ENCODE measurements at places on chromosomes 13 and 19.

DNA sequence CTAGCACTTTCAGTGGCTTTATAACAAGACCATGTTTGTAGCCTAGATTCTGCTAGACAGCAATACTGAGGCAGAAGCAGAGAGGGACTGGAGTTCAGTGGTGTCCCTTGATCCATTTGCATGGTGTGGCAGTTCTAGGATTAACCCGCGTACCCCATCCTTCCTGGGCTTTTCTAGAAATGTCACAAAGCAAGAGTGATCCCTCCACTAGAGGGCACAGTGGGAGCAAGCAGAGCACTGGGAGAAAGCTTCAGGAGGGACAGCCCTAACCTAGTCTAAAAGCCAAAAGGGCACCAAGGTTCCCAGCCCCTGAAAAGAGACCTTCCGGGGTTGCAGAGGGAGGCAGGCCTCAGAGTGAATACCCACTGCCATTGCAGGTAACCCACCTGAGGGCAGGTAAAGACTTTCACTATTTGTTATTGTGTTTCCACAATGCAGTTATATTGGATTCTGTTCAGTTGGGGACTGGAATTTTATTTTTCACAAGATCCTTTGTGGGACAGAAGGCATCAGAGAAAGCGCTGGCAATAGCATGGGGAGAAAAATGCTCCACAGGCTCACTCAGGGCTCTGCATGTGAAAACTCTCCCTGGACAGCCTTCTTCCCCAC is 170.6 kb downstream of the FLT1 start:
- peak; percentile 58 for DNase-seq

DNA sequence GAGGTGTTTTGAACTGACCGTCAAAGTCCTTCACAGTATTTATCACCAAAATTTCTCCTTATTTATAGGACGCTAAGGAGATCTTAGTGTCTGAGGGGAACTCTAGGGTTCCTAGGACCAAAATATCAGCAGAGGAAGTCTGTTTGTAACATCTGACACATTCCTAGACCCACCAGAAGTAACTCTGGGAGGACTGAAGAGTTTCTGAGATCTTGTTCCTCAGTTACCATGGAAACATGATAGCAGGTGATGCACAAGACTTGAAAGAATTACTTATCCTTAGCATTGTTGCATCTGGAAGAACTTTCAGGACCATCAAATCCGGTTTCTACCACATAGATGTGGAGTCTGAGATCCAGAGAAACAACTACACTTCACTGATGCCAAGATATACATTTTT is 164.6 kb downstream of the IER2 start:
- no peak for DNase-seq

DNA sequence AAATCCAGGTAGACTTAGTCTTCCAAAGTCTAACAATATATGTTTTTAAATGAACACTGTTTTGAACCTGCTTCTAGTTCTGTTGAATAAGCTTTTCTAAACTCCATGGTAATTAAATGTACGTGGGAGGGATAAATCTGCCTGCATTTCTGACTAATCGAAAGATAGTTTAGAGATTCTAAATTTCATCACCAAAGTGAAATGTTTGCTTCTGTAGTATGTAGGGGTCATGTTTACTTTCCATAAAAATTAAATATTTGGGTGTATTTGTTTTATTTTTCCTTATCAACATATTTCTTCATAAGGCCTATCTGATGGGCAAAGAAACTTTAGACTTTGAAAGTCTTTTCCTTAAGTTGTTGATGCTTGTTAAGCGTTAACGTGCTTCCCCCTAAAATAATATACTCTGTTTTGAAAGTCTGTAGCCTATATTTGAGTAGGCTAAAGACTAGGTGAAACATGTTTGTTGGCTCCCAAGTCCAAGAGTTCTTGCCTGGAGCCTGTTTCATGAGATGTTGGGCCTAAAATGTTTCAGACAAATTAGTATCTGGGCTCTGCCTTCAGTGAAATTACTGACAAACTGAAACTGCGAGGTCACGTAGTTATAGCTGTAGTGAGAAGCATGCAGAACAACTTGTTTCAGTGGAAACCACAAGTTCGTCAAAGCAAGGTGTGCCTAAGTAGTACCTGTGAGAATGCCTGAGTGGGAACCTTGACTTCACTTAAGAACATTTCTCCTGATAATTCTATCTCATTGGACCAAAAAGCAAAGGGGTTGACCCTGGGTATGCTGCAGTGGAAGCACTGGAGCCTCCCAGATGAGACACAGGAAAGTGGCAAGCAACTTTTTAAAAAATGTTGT is 126.2 kb downstream of the LMO7 start:
- DNase-seq, result peak; percentile 37

DNA sequence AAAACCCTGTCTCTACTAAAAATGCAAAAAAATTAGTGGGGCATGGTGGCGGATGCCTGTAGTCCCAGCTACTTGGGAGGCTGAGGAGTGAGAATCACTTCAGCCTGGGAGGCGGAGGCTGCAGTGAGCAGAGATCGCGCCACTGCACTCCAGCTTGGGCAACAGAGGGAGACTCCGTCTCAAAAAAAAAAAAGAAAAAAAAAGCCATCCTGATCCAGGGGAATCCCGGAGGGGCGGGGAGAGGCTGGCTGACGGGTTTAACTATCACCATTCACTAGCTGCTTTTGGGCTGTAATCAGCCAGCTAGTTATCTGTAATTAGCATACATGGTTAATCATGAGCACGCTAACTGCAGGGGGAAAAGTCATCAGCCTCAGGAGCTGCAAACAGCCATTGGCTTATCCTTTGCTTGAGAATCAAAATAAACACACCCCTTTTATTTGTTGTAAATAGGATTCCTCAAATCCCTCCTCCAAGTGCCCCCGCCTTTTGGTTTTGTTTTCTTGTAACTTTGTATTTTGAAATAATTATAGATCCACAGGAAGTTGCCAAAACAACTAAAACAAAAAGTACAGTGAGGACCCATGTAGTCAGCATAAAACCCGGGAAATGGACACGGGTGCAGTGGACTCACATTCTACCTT is 9.6 kb downstream of the FSD1 start:
- no peak for DNase-seq

DNA sequence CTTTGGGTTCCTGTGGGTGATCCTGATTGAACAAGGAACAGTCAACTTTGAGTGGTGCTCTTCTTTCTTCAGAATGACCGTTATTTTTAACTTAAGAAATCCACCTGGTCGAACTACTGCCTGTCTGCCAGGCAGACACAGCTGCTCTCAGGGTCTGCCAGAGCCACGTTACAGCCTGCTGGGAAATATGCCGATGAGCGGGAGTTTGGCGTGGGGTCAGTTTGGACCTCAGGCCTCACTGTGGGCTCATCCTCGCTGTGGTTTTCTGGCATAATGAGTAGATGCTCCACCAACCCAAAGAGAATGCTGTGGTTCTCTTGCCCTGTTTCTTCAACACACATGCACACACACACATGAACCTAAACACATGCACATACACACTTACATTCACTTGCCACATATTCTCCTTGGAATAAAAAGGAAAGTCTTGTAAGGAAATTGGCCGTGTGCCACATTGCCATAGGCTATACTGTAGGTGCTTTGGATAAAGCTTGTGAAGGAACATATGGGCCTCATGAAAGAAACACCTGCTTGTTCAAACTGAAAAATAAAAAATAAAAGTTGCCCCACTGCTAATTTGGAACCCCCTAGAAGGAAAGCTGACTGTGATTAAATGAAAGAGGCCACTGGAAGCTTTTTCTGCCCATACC is 598.7 kb upstream of the KLF12 start:
- no peak for DNase-seq

- DNase-seq, result no peak
Observed at GRCh38 chr13:58906329-58907007, 1257.3 kb downstream of the DIAPH3 start.

DNA sequence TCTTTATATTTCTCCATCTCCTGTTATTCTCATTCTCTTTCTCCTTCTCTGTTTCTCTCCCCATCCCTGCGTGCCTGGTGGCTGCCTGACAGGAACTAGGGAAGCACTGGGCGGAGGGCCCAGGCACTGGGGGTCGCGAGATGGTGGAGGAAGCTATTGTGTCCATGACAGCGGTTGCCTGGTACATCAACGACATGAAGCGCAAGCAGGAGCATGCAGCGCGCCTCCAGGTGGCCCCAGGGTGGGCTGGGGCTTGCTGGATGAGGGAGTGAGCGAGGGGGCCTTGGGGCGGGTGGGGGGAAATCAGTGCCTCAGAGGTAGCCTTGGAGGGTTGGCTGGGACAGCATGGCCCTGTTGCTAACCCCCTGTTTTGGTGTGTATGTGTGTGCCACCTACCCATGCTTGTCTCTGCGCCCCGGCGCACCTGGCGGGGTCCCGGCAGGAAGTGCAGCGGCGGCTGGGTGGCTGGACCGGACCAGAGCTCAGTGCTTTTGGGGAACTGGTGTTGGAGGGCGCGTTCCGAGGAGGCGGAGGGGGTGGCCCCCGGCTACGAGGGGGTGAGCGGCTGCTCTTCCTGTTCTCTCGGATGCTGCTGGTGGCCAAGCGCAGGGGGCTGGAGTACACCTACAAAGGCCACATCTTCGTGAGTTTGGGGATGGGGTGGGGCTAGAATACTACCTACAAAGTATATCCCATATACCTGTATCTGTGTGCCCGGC is 5.2 kb downstream of the PLEKHG2 start:
- DNase-seq, result no peak

GRCh38 chr13:36750461-36750860 is 68.6 kb upstream of the RFXAP start:
- DNase-seq, result no peak

- no peak for DNase-seq
Observed at GRCh38 chr13:91510058-91510457, 111.6 kb downstream of the GPC5 start.

DNA sequence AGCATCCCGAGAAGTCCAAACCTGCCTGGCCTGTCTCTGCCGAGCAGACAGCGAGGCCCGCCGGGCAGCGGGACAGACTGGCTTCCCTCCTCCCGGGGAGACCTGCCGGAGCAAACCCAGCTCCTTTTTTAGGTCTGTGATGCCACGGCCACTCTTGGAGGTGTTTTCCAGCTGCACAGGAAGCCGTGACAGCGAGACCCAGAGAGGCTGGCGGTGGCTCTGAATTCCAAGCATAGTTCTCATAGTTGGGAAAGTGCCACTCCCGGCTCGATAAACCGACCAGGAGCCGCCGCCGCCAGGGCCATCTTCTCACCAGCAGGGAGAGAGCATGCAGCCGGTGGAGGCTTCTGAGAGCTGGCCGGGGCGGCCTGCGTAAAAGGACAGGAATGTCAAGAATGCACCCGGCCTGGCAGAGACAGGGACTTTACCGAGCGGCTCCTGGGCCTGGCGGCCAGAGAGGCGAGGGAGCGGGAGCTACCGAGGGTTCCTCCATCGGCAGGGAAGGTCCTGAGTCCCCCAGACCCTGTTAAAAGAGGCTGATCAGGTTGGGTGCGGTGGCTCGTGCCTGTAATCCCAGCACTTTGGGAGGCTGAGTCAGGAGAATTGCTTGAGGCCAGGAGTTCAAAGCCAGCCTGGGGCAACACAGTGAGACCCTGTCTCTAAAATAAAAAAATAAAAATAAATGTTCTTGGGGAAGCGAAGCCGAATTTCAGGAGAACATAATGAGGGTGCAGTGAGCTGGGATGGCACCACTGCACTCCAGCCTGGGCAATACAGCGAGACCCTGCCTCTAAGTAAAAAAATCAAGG is 64.9 kb downstream of the GADD45B start:
- DNase-seq, result no peak

GRCh38 chr13:104315606-104316005 is 1249.4 kb upstream of the SLC10A2 start:
- no peak for DNase-seq

GRCh38 chr13:99500839-99501183 is 461 bp upstream of the TM9SF2 start:
- no peak for DNase-seq

- no peak for DNase-seq
Observed at GRCh38 chr13:37369616-37370015, 229.0 kb downstream of the POSTN start.

- no peak for DNase-seq
Observed at GRCh38 chr19:54201172-54201701, 579 bp downstream of the RPS9 start.

DNA sequence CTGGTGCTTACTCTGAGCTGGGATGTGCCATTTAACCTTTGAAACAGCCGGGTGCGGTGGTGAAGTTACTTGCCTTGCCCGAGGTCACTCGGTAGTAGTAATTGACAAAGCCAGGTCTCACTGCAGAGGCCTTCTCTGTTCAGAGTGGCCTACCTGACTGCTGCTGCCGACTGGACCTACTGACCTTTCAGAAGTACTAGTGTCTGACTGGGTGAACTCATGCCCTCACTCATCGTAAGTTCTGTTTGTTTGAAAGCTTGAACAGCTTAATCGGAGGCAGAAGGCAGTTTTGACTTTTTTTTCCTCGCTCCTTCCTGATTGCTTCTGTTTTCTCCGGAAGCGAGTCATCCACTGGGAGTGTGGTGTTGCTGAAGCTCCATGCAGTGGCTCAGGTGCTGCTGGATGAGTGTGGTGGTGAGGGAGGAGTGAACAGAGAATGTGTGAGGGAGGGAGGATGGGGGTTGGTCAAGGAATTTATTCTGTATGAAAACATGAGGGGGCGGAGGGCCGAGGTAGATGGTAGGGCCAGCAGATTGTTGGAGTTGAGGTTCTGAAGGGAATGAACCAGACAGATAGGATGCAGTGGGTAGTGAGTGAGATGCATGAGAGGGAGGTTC is 2.7 kb downstream of the SPINT2 start:
- no peak for DNase-seq

- no peak for DNase-seq
Observed at GRCh38 chr13:44434766-44435141, 61.1 kb downstream of the SERP2 start.

DNA sequence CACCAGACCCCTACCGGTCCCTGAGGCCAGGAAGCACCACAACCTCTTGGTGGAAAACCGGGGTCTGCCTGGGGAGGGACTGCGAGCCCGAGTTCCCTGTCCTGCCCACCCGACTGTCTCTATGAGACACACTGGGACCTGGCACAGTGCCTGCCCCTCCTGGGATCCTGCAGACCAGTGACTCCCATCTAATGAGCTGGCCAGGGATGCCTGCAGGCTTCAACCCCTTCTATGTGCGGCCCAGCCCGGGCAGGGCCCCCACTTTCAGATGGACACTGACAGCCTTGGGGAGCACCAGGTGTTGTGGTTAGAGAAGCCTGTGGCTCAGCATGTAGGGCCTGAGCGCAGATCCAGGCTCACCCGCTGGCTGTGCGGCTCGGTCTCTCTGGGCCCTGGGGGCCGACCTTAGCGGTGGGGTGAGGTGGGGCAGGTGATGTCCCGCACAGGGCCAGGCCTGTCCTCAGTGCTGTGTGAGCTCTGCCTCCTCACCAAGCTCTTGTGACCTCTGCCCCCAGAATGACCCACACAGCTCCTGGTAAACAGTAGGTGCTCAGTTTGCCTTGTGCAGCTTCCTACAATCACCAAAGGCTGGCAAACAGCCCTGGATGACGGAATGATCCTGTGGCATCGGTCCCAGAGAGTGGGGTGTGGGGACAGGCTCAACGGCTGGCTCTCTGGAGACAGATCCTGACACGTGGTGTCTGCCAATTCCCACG is 17.9 kb upstream of the CACTIN start:
- DNase-seq, result no peak

DNA sequence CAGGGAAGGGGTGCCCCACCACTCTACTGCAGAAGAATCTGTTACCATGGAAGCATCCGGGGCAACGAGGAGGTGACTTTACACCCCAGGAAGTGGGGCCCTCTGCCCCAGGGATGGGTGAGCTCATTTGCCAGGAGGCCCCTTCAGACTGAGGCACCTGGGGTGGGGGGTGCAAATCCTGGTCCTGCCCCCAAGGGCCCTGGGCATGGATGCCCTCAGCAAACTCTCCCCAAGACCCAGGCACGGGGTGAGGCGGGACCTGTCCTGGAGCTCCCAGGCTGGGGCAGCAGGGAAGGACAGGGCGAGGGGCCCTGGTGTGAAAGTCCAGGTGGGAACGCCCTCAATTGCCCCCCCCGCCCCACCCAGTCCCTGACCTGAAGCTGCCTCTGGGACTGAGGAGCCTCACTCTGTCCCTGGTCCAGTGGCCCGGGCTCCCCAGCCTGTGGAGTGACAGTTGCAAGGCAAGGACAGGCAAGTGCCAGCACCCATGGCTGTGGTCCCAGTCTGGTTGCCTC is 52.5 kb downstream of the C1QTNF9 start:
- DNase-seq, result no peak
